ENCODE measurements at places on chromosomes 11 and 22. TPM values are rescaled to one million over a fixed set of nuclear protein-coding genes. Genes with fewer than 3 reads are reported as not detected.

GRCh38 chr11:68282141-68282860, 10.5 kb upstream of the C11orf24 start:
- no peak for DNase-seq

GRCh38 chr22:50169774-50170341, 673 bp upstream of the PANX2 start:
- peak; percentile 52 for DNase-seq

DNA sequence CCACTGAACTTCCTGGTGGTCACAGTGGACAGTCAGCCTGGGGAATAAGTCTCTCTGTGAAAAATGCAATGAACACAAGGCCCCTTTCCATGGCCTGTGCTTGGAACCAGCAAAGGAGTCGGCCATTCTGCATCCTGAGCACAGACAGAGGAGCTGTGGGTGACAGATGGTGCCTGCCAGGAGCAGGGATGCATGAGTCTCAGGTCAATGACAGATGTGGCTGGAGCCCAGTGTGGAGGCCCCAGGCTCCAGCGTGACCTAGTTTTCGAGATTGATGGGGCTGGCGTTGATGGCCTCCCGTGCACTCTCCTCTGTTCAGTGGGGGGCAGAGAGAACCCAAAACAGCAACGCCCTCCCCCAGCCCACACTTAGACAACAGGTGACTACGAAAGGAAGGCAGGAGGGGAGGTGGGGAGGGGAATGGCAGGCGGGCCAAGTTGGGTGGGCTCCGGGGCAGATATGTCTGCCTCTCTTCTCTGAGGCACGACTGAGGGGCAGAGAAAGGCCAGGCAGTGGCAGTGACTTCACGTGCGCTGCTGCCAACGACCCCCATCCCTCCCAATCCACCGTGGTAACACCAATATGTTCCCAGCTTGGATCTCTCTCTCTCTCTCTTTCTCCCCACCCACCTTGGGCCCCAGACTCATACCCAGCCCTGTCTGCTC, 34.4 kb upstream of the CD5 start:
- no peak for DNase-seq

DNA sequence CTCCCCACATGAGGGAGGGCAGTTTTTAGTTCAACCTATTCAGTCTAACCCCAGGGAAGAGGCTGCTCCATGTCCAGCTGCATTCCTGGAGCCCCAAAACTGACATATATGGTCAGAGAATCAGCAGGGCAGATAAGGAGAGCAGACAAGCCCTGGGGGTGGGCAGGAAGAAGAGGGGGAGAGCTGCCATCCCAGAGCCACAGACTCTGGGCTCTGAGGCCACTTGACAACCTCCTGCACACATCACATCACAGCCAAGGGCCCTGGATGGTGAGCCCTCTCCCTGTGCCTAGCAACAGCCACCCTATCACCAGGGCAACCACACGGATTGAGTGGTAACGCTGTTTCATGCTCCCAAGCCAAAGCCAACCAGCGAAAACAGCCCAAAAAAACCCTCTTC, 3.1 kb downstream of the ARHGAP1 start:
- peak; percentile 16 for DNase-seq

HEPHL1 gene
- total RNA-seq, result not detected

SMDT1 gene
- 3.5 TPM for total RNA-seq

CATSPER1 gene
- total RNA-seq, result not detected

- DNase-seq, result no peak
Observed at GRCh38 chr11:1408346-1408745, 18.6 kb downstream of the BRSK2 start.

GRCh38 chr11:36074941-36075431, 131.1 kb downstream of the LDLRAD3 start:
- DNase-seq, result peak; percentile 82

DNA sequence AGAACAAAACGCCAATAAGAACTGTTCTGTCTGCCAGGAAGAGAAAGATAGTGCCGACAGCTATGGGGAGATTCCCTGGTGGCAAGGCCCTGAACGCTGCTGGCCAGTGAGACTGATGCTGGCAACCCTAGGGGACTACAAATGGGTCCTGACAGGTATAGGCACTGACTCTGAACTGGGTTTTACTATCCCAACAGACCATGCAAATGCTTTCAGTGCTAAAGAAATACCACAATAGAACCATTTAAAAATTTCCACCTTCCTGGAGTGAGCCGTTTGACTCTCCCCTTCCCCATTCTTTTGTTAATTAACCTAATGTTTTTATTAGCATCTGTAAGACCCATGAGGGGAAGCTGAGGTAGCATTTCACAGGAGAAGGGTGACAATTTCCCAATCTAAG, 25.7 kb downstream of the USP28 start:
- DNase-seq, result no peak

GRCh38 chr11:45847911-45848316, 639 bp downstream of the CRY2 start:
- DNase-seq, result peak; percentile 82

GRCh38 chr11:95255251-95256145, 24.5 kb upstream of the SESN3 start:
- DNase-seq, result no peak

DNA sequence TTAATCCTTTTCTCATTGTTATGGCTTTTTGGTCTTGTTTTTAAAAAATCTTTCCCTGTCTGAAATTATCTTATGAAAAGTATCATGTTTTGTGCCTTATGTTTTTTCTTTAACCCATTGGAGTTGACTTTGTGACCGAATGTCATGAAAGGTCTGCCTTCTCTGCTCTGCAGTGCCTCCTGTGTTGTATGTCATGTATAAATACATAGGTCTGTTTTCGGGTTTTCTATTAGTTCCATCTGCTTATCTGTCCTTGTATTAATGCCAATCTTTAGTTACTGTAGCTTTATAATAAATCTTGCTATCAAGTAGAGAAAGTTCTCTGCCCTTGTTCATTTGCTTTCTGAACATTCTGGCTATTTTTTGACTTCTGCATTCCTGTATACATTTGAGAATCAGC, 73.0 kb downstream of the ZBTB44 start:
- no peak for DNase-seq

DNA sequence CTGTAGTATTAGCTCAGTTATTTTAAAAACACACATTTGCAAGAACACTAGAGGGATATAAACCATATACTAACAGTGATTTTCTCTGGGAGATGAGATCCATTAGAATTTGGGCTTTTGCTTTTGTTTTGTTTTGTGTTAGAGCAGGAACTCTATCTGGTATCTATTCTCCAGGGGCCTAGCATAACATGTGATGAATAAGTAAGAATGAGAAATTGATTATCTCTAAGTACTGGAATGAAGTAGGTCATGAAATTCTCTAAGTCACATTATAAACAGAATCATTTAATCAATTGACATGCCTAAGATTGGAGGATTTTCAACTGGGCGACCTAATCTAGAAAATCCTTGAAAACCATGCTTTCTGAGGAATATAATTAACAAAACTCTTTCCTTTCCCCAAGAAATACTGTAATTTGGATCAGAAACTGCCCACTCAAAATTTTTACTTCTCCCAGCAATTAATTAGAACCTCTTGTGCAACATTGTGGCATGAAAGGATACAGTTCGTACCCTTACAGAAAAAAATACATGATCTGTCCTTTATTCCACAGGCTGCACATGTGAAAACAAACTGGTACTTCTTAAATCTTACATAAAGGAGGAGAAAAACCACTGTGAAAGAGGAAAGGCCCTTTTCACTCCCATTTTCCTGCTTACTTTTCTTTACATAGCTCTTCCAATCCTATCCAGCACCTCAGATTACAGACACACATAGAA, 93.5 kb downstream of the MRTFA start:
- peak; percentile 37 for DNase-seq

- no peak for DNase-seq
Observed at GRCh38 chr11:78560153-78560552, 14.5 kb downstream of the NARS2 start.

DNA sequence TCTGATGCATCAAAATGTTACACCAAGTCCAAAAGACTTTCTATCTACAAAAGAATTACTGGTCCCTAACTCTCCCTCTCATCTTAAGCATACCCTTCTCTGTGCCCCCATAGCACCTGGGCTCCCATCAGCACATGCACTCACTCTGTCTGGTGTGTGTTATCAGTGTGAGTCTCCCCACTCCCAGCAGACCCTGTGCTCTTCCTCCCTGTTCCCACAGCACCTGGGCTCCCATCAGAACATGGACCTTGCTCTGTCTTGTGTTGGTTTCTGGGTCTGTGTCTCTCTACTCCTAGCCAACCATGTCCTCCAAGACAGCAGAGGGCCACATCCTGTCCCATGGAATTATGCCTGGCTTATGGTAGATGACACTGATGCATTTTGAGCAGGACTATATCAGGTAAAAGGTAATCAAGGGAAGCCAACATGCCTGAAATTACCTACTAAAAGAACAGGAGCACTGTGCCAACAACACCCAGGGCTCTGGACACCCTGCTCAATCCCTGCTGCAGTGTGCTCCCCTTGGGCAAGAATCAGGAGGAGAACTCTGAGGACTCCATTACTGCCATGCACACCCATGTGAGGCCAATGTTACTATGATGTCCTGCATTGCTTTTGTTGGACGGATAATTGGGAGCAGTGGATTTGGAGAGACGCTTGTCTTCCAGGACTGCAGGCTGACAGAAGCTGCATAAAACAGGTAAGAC, 34.3 kb downstream of the GAB4 start:
- no peak for DNase-seq

DNA sequence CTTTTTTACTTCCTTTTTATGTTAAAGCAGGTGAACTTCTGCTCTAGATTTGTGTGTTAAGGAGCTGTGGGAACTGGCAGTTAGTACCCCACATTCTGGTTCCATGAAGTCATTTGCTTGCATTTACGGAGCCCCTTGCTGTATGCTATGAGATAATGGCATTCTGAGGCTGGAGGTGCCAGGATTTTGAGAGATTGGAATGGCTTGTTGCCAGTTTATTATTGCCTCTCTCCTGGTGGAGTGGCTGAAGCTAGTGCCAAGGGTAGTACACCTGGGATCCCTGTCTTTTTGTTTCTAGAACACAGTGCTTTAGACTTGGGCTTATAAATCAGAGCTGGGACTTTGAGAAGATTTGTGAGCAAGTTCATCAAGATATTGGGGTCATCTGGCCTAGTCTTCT, 73.8 kb downstream of the STIM1 start:
- DNase-seq, result no peak

- peak; percentile 77 for DNase-seq
Observed at GRCh38 chr11:65448418-65449105, 26.0 kb downstream of the NEAT1 start.

DNA sequence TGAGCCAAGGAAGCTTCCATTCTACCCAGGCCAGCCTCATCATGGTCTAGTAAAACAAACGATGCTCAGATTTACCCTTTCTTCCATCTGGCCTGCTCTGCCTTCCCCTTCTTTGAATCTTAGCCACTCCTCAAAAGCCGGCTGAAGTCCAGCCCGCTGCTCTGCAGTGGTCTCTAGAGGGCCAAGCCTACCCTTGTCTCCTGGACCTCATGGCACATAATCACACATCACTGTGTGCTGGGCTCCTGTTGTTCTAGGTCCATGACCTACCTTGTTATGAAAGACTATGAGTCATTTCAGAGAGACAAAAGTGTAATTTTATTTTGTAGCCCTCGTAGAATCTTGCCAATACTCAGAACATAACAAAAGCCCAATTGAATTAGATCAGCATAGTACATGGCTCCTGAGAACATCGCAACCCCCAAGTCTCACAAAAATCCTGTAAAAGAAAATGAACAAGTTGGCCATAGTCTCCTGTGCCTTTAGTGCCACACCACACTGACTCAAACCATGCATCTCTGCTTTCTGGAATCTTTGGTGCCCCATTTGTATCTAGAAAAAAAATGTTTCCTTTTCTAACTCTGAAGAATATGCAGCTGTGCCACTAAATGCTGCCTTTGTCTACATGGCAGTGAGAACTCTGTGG, 192.7 kb downstream of the OPCML start:
- no peak for DNase-seq

ARHGAP8 gene
- 0.54 TPM for total RNA-seq

DNA sequence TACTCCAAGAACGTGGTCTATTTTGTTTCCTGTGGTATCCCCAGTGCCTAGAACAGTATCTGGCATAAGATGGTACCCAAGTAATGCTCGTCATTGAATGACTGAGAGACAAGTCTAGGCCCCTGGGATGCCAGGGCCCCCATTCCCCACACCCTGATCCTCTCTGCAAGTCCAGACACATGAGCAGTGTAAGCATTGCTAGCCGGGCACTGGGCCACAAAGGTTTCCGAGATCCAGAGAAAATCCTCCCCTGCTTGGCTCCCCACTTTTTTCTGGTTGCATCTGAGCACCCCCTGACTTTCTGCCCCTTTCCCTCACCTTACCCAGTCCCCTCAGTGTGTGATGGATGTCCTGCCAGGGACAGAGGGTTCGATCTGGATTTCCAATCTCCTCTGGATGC, 160.1 kb upstream of the NECTIN1 start:
- DNase-seq, result no peak

VSIG10L2 gene
- not detected for total RNA-seq

DNA sequence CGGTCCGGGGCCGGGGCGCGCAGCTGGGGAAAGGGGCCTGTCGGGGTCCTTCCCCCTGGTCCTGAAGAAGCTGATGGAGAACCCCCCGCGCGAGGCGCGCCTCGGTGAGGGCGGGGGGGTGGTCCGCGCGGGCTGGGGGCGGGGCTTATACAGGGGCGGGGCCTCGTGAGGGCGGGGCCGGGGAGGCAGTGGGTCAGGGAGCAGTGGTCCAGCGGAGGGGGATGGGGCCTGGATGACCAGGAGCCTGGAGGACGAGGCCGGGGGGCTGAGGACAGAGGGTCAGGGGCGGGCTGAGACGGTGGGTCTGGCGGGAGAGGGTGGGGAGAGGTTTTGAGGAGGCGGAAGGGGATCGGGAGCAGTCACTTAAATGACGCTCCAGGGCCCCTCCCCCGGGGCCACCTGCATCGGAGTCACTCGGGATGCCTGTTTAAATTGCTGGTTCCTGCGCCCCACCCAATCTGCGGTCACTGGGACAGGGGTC, 396 bp downstream of the TEF start:
- peak; percentile 72 for DNase-seq

DNA sequence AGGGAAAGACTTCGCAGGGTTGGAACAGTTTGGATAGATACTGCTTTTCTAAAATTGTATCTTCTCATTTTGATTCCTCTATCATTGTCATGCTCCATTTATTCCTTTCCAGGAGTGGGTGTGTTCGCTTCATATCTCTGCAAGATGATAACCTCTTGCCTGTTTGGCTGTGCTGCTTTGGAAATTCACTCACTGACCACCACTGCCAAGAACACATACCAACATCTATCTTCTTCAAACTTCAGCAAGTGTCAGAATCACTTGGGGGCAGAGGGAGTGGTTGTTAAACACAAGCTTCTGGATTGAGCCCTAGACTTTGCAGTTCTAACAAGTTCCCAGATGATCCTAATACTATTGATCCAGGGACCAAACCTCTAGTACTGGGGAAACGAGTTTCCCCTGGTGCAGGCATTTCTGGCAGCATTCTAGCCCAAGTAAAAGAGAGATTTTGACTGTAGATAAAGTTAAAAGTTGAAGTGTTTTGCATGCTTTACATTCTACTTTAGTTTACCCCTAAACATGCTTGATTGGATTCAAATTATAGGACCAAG, 11.5 kb upstream of the DKK3 start:
- no peak for DNase-seq

- peak; percentile 67 for DNase-seq
Observed at GRCh38 chr22:49789289-49790141, 38.2 kb downstream of the BRD1 start.

SHISA8 gene
- total RNA-seq, result not detected
